Muscle of back (tissue), 13 donors: ENCODE measurements at places on chromosomes 3 and 15. TPM values are rescaled to one million over a fixed set of nuclear protein-coding genes. Genes with fewer than 3 reads are reported as not detected.

The BCHE gene
- 61.8 TPM for polyA plus RNA-seq

The SLC28A2 gene
- polyA plus RNA-seq, result 0.21 TPM

The RTP1 gene
- not detected for polyA plus RNA-seq

The DNAH1 gene
- 2.8 TPM for polyA plus RNA-seq

DNA sequence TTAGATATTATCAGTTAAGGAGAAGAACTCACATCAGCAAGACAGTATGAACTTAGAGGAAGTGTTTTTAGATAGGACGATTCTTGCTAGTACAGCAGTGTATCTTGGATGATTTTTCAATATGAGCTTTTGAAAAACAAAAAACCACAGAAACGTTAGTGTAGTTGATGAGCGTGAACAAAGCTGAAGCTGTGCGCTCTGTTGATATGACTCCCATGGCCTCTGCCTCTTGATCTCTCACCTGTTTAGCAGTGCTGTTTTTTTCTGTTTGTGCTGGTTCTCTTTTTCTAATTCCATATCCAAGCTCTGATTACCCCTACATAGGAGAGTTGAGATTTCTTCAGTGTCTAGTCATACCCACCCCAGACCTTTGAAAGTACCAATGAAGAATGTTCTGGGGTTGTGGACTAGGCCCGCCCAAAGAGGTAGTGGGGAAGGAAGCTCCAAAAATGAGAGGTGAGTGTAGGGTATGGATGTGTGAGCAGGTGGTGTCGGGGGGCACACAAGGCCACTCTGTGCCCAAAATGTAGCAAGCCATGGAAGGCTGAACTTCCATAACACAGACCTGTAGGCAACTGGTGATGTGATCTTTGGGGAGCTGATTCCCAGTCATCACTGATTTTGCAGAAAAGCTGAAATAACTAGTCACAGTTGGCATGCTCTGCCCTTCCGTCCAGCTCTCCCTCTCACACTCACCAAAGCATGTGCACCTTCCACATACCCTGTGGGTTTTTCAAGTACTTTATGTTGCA is 20.0 kb upstream of the CMTM7 start:
- DNase-seq, result no peak

DNA sequence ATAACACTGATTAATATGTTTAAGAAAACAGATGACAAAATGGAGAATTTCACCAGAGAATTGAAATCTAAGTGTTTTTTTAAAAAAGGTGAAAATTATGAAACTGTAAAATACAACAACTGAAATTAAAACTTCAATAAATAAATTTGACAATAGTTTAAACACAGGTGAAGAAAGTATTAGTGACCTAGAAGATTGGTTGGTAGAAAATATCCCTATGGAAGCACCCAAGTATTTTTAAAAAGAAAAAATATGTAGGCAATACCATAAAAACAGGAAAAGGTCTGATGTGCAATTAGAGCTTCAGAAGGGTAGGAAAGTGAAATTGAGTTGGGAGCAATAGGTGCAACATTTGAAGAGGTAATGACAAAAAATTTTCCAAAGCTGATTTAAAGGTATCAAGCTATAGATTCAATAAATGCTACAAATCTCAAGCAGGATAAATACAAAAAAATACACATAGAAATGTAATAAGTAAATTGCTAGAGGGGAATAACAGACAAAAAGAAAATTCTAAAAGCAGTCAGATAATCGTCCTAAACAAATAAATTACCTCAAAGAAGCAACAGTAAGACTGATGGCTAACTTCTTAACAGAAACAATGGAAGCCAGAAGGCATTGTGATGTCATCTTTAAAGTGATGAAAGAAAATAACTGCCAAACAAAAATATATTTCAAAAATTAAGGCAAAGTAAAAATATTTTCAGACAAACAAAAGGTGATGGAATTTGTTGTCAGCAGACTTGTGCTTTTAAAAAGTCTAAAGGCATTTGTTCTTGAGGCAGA is 9.5 kb upstream of the IL12A start:
- no peak for DNase-seq

GRCh38 chr15:57218826-57219576 is 157.3 kb upstream of the CGNL1 start:
- DNase-seq, result peak; percentile 95

DNA sequence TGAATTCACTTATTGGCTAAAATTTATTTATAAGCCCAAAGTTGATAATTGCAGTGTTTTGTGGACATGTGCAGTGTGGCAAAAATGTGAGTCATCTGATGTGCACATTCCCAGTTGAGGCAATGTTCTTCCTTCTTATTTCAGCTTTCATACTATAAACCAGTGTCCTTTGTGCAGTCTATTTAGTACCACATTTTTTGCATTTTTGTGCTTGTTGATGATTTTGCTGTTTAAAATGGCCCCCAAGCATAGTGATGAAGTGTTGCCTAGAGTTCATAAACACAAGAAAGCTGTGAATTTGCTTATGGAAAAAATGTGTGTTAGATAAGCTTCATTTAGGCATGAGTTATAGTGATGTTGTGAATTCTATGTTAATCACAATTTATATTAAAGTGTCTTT is 19.4 kb upstream of the IL20RB start:
- no peak for DNase-seq

DNA sequence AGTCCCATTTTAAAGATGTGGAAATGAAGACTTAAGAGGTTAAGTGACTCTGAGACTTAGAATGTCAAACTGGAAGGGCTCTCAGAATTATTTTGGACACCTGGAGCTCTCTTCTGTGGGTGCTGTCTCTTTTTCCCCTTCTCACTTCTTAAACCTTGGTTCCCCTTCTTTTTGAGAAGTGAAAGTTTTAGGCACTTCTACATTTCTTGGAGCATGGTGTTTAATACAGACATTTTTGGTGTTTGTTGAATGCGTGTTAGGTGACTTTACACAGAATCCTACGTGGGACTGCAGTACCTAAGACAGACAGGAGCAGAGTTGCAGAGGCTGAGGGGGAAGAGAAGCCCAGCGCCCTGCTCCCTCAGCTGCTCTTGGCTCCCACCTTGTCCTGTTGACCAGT is 133.3 kb downstream of the MDFIC2 start:
- DNase-seq, result no peak

- no peak for DNase-seq
These were observed 5.6 kb upstream of the ASB14 start for GRCh38 chr3:57298041-57298440.

DNA sequence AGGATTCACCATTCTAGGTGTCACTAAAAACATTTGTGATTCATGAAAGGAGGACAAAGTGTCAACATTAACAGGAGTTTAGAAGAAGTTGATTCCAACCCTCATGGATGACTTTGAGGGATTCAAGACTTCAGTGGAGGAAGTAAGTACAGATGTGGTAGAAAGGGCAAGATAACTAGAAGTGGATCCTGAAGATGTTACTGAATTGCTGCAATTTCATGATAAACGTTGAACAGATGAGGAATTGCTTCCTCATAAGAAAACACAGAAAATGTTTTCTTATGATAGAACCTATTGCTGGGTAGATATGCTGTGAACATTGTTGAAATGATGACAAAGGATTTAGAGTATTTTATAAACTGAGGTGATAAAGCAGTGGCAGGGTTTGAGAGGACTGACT is 23.5 kb upstream of the ATP2C1 start:
- DNase-seq, result no peak

DNA sequence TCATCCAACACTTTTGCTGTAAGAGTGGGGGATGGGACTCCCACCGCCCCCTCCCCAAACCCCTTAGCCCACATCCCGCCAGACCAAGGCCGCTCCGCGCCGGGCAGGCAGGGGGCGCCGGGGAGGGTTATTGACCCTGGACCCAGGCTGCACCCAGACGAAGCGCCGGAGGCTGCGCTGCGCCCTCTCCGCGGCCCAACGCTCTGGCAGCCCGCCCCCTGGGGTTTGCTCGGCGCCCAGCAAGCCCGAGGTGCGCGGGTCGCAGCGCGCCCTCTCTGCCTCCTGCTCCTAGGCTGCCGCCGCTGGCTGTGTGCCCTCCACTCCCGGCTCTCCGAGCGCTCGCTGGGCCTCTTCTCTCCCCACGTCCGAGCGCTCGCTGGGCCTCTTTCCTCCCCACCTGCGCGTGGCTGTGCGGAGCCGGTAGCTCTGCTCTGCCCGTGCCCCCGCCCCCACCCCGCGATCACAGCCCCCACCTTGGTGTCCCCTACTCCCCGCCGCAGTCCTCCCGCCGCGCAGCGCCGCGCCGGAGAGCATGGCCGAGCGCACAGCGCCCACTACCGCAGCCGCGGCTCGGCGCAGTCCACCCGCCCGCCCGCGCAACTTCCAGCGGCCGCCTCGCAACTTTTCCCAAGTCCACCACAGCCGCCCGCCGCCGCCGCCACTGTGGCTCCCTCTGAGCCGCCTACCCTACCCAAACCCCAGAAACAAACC is 1.2 kb downstream of the MECOM start:
- DNase-seq, result peak; percentile 84

DNA sequence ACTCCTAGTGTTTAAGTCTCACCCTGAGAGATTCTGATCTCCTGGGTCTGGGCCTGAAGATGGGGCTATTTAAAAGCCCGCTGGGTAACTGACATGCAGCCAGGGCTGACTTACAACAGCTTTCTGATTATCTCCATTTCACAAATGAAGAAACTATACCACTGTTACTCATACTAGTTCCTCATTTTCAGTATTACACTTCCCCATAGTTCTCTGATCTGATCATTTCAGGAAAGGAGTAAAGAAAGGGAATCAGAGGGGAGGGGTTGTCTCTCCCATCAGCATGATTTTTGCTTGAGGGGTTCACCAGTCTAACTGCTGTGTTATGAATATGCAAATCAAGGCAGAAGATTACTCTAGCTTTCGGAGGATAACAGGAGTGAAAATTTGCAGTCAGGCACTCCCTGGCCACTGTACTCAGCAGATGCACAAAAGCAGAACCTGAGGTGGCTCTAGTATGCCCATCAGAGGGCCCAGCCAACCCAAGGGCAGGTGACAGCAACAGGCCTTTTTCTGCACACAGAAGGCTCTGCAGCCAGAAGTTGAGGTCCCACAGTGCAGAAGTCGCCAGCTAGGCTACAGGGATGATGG is 59.4 kb downstream of the DAPK2 start:
- no peak for DNase-seq

GRCh38 chr3:44068753-44069152 is 172.9 kb upstream of the TOPAZ1 start:
- DNase-seq, result no peak

DNA sequence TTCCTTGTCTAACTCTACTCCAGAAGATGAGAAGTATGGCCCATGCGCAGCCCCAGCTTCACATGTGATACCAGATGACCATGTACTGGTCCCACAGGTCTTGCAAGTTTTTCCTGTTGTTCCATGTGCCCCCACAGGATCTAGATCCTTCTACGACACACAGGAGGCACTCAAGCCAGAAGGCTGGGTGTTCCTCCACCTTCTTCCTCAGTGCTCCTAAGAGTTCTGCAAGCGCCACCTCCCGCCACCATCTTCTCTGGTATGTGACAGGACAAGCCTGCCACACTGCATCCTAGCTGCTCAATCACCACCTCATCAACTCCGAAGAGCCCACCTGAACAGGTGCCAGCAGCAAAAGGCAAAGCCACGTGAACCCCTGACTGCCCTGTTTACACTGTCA is 43.1 kb downstream of the XXYLT1 start:
- no peak for DNase-seq

DNA sequence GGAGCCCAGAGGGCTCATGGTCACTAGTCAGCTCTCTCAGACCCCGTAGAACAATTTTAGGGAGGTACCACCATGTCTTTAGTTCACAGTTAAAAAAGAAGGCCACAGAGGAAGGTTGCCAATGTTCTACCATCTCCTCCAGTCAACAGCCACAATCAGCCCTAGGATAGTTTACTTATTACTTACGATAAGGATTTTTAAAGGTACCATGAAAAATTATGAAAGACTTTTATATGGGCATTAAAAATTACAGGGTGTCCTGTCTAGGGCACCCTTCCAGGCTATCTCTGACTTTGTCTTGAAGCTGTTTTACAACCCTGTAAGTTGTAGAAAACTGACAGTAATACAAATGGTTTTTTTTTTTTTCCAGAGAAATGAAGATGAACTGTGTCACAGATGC is 57.9 kb downstream of the CAPN7 start:
- DNase-seq, result no peak

DNA sequence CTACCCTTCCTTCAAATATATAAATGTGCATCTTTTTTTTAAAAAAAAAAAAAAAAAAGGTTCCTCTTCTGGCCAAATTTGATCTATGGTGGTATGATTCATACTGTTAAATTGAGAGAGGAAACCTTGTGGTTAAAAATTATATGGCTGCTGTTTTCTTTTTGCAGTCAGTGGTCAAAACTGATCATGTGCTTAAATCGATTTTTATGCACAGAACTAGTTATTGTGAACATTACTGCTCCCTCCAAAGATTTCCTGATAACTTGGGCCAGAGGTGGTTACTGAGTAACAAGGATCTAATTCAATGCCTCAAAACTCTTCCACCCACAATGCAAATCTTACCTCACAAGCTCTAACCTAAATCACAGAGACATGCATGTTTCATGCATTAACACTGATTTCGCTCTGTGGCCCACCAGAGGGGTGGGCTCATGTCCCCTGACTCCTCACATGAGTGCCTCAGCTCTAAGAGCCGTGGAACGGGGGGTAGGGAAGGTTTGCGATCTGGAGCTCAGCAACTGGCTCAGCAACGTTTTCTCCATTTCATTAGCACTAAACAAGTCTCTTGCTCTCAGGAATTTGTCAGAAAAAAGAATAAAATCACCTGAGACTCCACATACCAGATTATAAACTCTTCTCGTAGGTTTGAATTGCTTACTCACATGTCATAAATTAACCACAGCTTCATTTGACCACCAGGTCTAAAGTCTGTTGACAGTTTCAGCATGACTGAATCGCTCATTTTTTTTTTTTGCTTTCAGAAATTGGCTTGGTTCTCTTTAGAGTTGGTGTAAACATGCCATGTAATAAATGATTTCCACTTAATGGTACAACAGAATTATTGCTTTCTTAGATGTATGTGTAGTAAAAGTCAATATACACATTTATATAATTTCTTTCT is 280.4 kb downstream of the CD47 start:
- DNase-seq, result no peak

- no peak for DNase-seq
These were observed 43.4 kb downstream of the FAM174B start for GRCh38 chr15:92611995-92612745.

DNA sequence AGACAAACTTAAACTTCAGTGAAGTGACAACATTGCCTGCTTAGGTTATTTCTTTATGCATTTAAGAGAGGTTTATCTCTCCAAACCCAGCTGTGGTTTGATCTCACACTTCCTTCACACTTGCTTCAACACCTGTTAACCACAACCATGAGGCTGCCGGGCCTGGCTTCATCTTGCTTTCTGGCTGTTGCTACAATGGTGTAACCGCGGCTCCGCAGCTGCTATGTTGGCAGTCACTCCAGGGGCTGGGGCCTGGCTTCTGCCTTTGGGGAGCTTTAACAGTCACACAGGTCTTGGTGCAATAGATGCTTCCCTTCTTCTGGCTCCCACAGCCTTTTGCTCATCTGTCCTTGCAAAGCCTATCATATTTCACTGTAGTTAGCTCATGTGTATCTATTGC is 72.9 kb upstream of the MNS1 start:
- peak; percentile 70 for DNase-seq

- peak; percentile 64 for DNase-seq
These were observed 216.8 kb downstream of the ERC2 start for GRCh38 chr3:56251343-56251945.
